Stimulated activated CD4-positive, alpha-beta T cell treated with anti-CD3 and anti-CD28 coated beads, Interleukin-1b, Interleukin-23, amount 100 ng/mL, for 1 hour (primary cell): ENCODE measurements at places on chromosomes 12 and 14.

- no peak for DNase-seq
These were observed 86.3 kb downstream of the EML5 start for GRCh38 chr14:88706425-88706824.

- no peak for DNase-seq
These were observed 12.9 kb upstream of the TRIM9 start for GRCh38 chr14:51107801-51108200.

GRCh38 chr12:14710632-14711320 lies 14.4 kb upstream of the GUCY2C start:
- no peak for DNase-seq

- peak; percentile 34 for DNase-seq
These were observed 2.2 kb upstream of the NXPH4 start for GRCh38 chr12:57214398-57214781.

- DNase-seq = no peak
These were observed 95.5 kb upstream of the RPL10L start for GRCh38 chr14:46747001-46747652.
